NCI-H524 (cell line): ENCODE measurements at places on chromosomes 3 and 15.

GRCh38 chr15:71810256-71811035 lies at the start of gene NR2E3:
Gene NR2E3, plus strand, starts transcription at chr15:71810554. Its CDS starts 190 bp downstream, at chr15:71810744.
- DNase-seq, result no peak

- no peak for DNase-seq
These were observed 523.0 kb downstream of the NTRK3 start for GRCh38 chr15:87733541-87733941.

DNA sequence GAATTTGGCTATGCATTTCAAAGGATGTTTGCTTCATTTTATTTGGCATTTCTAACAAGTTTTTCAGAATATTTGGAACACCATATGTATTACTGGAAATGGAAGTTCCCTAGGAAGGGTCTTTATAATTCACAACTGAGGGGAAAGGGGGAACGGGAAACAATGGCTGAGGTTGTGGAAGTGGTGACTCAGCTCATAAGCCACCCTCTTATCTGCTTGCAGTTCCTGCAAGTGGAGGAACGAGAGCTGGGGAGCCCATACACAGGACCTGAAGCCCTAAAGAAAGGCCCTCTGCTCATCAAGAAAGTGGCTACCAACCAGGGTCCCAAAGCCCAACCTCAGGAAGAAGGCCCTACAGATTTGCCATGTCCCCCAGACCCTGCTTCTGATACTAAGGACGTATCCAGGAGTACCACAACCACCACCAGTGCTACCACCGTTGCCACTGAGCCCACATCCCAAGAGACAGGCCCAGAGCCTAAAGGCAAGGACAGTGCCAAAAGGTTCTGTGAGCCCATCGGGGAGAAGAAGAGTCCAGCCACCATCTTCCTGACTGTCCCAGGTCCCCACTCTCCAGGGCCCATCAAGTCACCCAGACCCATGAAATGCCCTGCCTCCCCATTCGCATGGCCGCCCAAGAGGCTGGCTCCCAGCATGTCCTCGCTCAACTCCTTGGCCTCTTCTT lies 37.9 kb downstream of the ESYT3 start:
- DNase-seq, result no peak

DNA sequence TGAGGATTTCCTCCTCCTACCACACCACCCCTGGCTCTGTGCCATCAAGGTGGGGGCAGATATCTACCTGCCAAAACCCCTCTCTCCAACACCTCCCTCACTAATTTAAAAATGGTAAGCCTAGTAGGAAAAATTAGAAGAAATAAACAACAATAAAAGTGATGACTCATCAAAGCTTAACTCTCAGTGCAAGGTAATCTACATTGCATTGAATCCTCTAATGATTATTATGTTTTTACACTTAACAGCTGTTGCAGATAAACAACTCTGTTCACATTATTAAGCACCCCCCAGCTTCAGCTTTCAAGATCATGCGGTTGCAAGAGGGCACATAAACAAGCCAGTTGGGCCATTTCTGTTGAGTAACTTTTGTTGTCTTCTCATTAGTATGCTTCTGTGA lies 396.1 kb upstream of the ATP11B start:
- DNase-seq, result no peak
